ENCODE measurements at places on chromosomes 5 and 9.

- DNase-seq = no peak
Observed at GRCh38 chr5:21810737-21811316, 1042.3 kb downstream of the CDH12 start.

GRCh38 chr9:12843735-12844134 lies 68.9 kb downstream of the LURAP1L start:
- DNase-seq = no peak

DNA sequence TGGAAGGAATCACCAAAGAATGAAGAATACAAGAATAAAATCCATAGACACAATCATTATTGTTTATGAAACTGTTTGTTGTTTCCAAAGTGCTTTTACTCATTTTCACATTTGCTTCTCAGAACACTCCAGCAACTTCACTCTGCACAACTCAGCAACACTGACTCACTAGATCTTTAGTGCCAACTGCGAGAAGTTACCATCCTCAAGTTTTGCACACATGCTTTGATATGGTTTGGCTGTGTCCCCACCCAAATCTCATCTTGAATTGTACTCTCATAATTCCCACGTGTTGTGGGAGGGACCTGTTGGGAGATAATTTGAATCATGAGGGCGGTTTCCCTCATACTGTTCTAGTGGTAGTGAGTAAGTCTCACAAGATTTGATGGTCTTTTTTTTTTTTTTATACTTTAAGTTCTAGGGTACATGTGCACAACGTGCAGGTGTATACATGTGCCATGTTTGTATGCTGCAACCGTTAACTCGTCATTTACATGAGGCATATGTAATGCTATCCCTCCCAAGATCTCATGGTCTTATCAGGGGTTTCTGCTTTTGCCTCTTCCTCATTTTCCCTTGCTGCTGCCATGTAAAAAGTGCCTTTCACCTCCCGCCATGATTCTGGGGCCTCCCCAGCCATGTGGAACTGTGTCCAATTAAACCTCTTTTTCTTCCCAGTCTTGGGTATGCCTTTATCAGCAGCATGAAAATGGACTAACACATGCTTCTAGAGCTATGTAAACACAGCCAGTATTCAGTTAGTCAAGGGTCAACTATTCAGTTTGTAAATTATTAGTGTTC lies 36.9 kb downstream of the CLINT1 start:
- no peak for DNase-seq

GRCh38 chr9:28587052-28587451 lies 1013.8 kb upstream of the C9orf72 start:
- no peak for DNase-seq

DNA sequence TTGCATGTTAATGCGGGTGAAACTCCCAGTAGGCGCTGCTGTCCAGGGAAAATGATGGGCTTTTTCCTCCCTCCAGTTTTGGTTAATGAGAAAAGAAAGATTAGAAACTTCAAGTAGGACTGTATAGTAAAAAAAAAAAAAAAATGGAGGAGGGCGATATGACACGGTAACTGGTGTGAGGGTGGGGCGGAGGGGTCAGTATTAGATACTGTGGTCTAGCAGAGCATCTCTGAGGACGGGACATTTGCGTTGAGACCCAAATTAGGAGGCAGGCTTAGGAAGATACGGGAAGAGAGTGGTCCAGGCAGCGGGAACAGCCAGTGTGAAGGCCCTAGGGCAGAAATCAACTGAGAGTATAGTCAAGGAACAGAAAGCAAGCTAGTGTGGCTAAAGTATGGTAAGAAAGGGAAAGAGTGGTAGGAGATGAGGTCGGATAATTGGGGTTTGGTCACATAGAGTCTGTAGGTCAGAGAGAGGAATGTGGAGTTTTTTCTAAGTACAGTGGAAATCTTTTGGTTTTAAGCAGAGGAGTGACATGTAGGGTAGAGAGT lies 707 bp downstream of the RMND5B start:
- DNase-seq = no peak

- DNase-seq = no peak
Observed at GRCh38 chr5:99060306-99061261, 131.8 kb upstream of the CHD1 start.

GRCh38 chr9:135330307-135330631 lies 149.3 kb upstream of the PPP1R26 start:
- no peak for DNase-seq
